ENCODE measurements at places on chromosomes 5 and 9. TPM values are rescaled to one million over a fixed set of nuclear protein-coding genes. Genes with fewer than 3 reads are reported as not detected.

Gene PCDHB2
- total RNA-seq: not detected

Gene SPATA31C1
- total RNA-seq: not detected

DNA sequence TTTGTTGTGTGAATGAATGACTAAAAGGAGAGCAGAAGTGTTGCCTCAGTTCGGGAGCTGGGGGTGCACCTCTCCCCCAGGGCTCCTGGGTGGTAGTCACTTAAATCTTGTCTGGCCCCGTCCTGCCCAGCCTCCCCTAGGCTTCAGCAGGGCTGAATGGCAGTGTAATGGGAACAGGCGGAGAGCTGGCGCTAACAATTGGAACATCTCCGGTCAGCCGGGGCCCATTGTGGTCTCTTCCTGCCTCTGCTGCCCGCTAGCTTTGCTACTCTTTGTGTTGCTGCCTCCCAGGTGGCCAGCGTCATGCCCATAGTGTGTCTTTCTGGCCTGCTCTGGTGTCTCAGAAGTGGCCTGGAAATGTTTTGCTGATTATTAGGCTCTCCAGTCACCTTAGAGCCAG lies 62.3 kb downstream of the RGS3 start:
- DNase-seq: no peak

Gene PITX1
- total RNA-seq: 1.1 TPM

Gene TIGD6
- 2.4 TPM for total RNA-seq

Gene DDX4
- not detected for total RNA-seq

GRCh38 chr5:103005276-103005675 lies 114.7 kb downstream of the GIN1 start:
- no peak for DNase-seq

Gene DMRTA1
- not detected for total RNA-seq

- DNase-seq: no peak
These were observed 32.2 kb downstream of the ACER2 start for GRCh38 chr9:19440823-19441580.

Gene IL31RA
- 0.80 TPM for total RNA-seq

DNA sequence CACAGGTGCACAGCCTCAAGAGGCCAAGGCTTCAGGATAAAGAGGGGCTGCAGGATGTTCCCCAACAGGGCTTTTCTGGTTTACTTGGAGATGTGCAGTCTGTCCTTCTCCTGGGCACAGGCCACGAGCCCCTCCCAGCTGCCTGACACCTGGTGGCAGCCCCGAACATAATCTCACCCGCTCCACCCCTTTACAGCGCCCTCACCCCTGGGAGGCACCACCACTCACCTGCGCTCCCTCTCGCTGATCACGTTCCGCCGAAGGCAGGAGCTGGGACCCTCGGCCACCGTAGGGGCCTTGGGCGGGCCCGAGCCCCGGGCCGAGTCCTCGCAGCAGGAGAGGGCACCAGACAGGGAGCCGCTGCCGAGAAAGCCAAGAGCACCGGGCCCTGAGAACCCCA lies 514 bp downstream of the SOHLH1 start:
- no peak for DNase-seq

DNA sequence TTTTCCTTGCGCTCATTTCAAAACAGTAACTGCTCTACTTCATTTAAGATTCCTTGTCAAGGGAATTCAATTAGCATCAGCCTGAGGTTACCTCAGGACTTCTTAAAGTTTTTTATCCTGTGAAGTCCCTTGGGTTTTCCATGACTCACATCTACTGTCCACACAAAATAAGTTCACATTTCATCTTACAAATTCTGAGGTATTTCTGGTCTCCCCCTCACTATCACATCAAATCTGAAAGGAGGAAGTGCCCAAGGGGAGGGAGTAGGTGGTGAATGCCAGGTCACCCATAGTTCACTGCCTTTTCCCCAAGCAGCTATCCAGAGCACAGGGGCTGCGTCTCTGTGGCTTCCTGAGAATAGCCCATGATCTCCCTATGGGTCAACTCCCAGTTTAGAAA lies 227.1 kb upstream of the NREP start:
- no peak for DNase-seq

- no peak for DNase-seq
These were observed 170.5 kb downstream of the DCP2 start for GRCh38 chr5:113147101-113147508.

GRCh38 chr5:72380492-72381274 lies 60.5 kb downstream of the PTCD2 start:
- no peak for DNase-seq

Gene DOCK2
- total RNA-seq: 216 TPM

Gene LECT2
- not detected for total RNA-seq

- no peak for DNase-seq
These were observed 72.8 kb upstream of the EFNA5 start for GRCh38 chr5:107743373-107744000.

Gene PCDHGB4
- total RNA-seq: 0.18 TPM

- no peak for DNase-seq
These were observed 183.5 kb downstream of the LURAP1L start for GRCh38 chr9:12958279-12958678.

DNA sequence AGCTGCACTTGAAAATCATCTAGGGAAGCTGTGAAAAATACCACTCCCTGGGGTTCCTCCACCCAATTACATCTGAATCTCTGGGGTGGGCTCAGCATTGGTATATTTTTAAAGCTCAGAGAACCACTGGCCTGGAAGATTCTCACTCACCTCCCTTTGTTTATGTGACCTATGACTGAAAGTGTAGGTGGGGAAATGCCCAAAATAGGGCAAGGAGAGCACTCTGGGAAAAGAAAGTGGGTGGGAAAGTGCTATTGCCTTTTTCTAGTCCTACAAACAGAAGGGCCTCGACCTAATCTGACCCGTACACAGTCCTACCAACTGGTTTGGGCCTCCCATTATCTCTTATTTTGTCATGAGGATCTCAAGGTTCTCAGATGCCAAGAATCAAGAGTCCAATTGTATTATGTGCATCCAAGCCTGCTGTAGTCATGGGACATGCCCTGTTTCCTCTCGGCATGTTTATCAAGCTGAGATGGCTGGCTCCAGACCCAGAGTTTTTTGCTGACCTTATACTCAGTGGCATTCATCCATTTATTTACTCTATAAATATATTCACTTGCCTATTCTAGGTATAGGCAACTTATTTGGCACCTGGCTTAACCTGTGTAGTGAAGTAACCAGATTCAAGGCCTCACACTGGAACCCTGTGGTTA lies 483.7 kb downstream of the ENC1 start:
- no peak for DNase-seq

DNA sequence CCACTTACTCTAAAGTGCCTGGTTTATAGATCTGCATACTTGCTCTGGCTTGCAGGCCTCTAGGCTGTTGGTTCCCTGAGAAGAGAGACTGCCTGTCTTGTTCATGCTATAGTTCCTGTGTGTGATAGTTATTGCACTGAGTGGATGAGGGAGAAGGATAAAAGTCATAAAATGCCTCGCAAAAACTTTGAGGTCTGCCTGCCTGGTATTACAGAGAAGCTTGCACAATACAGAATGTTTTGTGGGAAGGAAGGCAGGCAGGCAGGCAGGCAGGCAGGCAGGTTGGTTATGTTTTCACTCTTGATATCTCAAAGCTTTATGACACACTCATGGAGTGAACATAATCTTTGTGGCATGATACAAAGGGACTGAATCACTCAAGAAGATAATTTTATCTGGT lies 287.1 kb downstream of the SLIT3 start:
- DNase-seq: no peak

DNA sequence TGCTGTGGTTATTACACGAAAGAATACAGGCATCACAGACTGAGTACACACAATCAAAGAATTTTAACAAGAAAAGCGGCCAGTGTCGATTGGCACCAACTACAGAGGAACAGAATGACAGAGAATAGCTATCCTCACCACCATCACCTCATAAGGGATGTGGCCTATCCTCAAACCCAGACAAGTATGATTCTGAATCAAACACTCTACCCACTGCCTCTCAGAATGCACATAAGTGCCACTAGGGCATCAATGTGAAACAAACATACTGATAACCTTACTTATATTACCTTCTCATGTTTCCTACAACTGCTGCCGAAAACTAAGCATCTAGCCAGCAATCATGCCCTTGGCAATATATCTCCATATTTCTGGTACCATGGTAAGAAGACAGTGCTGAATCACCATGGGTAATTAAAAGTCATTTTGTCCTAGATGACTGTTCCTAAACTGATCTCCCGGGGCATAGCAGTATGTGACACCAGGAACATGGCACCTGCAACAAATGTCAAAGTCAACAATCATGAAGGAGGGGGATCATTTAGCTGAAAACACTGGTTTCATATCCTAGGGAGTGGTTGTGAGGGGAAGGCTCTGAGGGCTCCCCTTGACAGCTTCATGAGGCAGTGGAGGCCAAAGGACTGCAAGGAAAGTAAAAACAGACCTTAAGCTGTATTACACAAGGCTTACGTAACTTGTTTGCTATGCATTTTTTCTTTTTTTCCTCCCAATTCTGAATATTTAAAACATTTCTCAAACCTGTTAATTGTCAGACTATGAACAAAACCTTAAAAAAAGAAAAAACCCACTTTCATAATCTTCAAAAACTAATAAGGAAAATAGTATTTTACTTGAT lies 88.3 kb downstream of the LHFPL2 start:
- DNase-seq: no peak

DNA sequence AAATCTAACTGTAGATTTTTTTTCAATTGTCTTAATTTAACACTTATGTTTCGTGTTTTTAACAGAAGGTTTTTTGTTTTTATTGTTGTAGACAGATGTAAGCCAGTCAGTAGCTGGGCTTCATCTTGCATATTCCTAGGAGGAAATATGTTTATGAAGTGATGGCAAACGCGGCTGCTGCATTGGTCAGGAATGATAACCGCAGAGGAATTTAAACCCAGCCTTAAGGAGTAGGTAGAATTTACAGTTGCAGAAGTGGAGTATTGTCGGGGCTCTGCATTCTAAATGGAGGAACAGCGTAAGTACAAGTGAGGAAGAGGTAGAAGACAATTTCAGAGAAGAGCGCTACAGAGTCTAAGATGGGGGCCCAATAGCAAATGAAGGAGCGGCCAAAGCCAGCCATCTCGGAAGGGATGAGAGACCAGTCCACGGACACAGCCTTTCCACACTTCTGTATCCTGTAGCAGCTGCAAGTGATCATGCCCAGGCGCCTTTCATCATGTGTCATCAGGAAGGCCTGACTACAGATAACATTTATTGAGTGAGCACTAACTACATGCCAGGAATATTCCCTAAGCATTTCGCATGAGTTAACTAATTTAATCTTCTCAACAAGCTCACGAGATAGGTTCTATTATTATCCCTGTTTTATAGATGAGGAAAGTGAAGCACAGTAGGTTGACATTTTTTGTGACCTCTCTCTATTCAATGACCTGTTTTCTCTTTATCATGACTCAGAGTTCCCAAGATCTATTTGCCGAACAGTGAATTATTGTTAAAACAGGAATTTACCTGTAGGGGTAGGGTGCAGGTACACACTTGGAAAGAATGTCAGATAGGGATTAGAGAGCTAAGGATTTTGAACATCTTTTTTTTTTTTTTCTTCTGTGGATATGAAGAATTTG lies 38.1 kb downstream of the CMYA5 start:
- no peak for DNase-seq

Gene PCDHB9
- not detected for total RNA-seq

DNA sequence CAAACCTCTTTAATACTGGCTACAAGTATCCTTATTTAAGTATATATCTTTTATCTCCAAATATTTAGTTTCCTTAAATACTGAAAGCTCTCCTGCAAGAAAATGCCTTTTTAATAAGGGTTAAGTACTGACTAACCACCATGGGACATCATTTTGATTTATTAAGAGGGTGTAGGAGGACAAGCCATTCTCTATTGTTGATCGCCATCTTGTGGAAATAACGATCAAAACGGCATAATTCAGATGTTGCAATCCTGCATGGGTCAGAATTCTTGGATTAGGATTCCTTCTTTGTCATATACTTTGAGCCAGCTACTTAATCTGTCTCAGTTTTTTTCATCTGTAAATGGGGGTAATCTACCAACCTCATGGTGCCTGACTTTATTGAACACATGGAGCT lies 28.7 kb upstream of the C5orf46 start:
- DNase-seq: no peak

DNA sequence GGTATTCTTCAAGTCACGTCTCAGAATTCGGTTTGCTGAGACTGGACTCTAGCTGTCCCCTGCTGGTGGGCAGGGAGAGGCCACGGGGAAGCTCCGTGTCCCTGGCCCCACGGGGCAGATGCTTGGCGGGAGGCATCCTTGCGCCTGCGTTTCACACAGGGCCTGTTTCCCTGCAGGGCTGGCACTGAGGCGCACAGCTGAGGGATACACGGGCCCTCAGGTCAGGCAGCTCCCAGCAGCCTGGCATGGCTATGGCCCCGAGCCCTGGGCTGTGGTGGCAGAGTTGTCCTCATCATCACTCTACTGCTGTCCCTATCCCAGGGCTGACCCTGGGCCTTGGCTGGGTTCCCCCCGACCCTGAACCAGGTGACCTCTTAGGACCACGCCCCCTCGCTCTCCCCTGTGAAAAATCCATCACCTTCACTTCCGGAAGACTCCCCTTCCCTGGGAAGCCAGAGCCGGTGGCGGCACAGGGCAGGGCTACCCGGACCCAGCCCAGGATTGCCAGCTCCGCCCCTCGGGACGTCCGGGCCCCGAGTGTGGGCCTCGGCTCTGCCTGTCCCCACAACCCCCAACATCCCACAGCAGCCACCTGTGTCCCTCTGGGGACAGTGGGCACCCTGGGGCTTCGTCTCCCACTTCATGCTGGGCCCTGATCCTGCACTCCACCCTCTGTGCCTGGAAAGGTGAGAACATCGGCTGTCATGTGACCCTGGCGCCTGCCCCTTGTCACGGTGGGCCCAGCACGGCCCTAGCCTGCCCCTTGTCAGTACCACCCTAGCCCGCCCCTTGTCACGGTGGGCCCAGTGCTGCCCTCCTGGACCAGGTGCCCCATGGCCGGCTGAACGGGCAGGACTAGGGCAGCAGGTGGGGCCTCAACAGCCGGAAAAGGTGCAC lies 5.0 kb downstream of the DPP7 start:
- no peak for DNase-seq

GRCh38 chr9:137492464-137493363 lies 33.6 kb upstream of the NSMF start:
- DNase-seq: peak; percentile 8

GRCh38 chr5:66041627-66042026 lies 102.5 kb upstream of the SREK1 start:
- DNase-seq: no peak

GRCh38 chr5:93596676-93597490 lies 13.9 kb downstream of the NR2F1 start:
- DNase-seq: no peak

- DNase-seq: no peak
These were observed 43.2 kb upstream of the NKX2-5 start for GRCh38 chr5:173278172-173278571.
